ENCODE measurements at places on chromosomes 2 and 18.

DNA sequence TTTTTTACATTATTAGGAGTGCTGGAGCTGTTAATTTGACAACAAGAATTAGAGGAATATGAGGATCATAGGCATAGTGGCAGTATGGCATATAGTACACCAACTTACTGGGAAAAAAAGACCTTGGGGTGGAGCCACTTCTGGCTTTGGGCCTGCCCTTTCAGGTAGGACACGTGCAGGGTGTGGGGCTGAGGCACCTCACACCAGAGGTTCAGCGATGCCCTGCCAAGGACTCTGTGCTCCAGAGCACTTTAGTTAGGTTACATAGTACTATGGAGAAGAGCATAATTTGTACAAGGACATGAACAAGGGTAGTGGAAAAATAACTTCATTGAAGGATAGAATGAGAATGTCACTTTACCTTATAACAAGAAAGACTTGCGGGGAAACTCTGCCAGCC lies 77.1 kb upstream of the CD302 start:
- no peak for DNase-seq

DNA sequence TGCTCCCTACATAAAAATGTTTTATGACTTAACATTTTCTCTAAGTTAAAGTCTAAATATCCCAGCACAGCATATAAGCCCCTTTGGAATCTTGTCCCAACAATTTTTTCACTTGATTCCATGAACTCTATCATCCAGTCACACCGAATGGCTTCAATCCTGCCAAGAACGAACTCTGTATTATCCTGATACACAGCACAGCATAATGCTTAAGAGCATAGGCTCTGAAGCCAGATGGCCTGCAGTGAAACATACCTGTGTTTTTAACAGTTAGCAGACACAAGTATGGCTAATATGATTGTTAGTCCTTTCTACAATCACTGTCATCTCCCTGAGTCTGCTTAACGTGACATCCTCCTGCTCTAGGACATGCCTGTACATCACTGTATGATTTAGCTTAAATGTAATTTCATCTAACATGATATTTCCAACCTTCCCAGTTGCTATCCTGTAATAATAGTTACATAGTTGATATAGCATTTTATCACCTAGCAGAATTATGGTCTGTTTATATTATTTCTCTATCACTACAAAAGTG lies 669.5 kb downstream of the ERBB4 start:
- no peak for DNase-seq

DNA sequence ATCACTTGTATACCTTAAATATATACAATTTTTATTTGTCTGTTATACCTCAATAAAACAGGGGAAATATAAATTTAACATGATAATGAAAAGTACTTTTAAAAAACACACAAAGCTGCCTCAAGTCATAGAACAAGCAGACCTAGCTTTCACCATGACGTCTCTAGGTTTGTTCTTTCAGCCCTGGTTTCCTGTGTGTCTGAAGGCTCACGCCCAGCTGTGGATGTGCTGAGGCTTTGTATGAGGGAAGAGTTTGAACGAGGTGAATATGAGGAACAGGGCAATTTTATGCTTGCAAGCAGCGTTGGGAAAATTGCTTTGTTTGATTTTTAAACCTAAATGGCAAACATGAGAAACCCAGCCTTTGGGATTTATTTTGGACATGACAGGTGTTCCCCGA lies 15.3 kb downstream of the SH3RF3 start:
- no peak for DNase-seq

DNA sequence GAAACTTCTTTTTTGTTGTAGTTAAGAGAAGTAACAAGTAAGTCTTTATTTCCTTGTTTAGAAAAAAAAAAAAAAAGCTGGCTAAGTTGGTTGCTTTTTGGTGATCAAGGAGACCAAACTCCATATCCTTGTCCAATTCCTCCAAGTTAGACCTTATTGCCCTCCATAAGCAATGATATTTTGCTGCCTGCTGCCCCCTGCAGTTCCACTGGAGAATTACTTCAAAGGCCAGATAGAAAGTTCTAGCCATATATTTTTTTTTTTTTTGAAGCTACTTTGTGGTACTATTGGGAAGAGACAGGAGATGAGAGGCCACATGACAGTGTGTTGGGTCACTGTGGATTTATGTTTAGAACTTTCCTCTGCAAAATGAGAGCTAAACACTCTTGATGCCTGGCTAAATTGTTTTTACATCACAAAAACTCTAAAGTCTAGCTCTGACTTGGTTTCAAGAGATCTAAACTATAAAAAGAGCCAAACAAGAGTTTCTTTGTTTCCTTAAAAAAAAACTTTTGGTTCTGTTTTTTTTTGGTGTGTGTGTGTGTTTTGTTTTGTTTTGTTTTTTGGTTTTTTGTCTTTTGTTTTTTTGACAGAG lies 80.7 kb upstream of the RASGRP3 start:
- no peak for DNase-seq

GRCh38 chr2:58429014-58429875 lies 188.1 kb upstream of the FANCL start:
- no peak for DNase-seq

- no peak for DNase-seq
These were observed 2.1 kb upstream of the CXCR1 start for GRCh38 chr2:218168635-218169462.

DNA sequence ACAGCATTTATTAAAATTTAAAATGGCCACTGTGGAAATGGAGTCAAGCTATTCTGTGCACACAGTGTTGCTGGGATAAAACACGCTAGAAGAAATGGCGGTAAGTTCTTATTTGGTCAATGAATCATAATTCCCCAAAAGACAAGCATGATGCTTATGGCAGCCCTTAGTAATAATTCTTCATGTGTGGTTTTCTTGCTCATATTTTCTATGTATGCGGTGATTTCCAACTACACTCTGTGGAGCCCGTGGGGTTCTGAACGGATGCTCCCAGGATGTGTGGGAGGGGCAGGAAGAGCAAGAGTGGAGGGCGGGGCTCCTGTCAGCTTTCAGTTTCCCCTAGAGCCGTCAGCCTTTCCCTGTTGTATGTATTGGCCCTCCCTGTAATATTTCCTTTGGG lies 91.7 kb upstream of the RMDN2 start:
- no peak for DNase-seq

DNA sequence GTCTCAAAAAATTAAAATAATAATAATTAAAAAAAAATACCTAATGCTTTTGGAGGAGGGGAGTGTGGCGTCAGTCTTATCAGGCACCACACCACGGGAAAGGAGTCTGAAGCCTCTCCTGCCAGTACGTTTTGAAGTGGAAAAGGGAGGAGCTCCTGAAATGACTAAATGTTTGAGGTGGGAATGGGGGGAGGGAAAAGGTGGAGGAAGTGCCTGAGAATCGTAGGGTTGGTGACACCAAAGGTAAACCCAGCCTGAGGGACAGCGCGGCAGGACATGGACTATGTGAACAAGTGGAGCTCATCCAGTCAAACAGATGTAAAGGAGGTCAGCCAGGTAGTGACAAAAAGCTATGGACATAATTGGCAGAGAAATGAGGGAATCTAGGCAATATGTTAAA lies 42.2 kb upstream of the EPHA4 start:
- DNase-seq: no peak

GRCh38 chr2:67565761-67566160 lies 168.6 kb downstream of the ETAA1 start:
- no peak for DNase-seq

DNA sequence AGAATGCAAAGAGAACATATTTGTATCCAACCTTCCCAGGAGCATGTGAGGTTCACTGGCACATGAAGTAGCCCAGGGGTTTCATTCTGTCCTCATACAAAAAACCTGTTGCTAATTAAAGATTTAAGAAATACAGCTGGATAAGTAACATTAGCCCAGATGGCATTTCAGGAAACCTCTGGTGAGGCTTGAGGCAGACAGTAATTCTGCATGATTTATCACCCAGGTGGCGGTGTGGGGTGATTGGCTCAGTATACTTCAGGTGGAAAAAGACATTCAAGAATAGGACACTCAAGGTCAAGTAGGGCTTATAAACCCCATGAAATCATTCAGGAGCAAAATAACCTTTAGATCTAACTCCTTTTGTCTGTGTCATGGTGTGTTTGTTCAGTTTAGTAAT lies 237.4 kb downstream of the RNF144A start:
- DNase-seq: peak; percentile 14

GRCh38 chr2:6202756-6203155 lies 510.6 kb downstream of the SOX11 start:
- no peak for DNase-seq

- DNase-seq: no peak
These were observed 582.4 kb upstream of the RAB6C start for GRCh38 chr2:129396980-129397599.

- no peak for DNase-seq
These were observed 142.0 kb upstream of the FSHR start for GRCh38 chr2:49296107-49296867.

- no peak for DNase-seq
These were observed 37.2 kb downstream of the STEAP3 start for GRCh38 chr2:119260646-119261492.

GRCh38 chr2:25490217-25490616 lies 148.5 kb upstream of the DNMT3A start:
- no peak for DNase-seq

- DNase-seq: no peak
These were observed 165.5 kb upstream of the SALL3 start for GRCh38 chr18:78813936-78814710.

DNA sequence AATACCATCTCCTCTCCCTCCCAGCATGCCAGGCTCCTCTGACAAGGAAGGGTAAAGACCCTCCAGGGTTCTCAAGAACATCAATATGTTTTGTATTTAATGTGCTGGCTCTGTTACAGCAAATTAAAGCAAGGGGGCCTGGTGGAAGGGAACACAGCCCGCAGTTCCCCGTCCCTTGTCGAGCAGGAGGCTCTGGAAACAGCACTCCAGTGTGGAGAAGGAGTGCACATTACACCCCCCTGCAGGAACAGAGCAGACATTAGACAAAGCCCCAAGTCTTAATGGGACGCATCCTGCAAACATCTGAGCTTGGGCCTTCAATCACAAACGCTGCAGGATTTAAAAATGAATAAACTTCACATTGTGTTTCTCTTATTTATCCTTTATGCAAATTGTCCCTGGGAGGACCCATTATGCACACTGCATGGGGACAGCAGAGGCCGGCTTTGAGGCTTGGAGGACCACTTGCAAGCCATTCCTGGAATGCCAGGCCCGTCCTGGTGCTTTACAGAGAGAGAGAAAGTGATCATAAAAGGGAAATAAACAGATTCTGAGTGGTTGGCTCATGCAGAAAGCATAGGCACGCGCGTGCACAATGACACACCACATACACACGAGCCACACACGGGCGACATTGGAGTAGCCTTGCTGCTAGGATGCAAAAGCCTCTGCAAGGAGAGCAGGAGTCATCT lies 328.7 kb downstream of the SMAD2 start:
- no peak for DNase-seq

GRCh38 chr2:121211251-121211650 lies 73.8 kb downstream of the TFCP2L1 start:
- DNase-seq: no peak

DNA sequence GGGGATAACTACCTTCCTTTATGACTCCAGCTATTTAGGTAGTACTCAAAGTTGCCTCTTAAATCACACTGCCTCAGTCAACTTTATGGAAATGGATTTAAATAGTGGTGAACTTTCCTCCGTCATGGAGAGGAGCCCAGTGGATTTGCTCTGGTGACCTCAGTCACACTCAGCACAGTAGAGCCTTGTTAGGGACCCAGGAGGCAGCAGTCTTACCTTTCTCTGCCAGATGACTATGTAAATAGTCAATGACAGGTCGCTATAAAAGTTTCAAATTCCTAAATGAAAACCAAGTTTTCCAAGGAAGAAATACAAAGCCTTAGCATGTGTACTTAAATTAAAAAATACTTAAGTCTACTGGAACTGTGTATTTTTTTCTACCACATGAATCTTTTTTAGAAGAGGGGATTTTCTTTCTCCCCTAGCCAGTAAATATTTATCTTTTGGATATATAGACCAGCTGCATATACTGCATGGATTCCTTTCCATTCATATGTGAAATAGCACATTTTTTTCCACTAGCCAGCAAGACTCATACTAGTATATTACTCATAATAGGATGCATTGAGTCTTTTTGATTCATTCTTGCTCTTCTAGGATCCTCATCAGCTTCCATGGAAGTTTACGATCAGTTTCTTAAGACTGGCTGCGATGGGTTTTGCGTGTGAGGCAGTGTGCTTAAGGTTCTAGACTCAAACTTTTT lies 147.1 kb downstream of the FMNL2 start:
- DNase-seq: no peak

GRCh38 chr2:127527001-127527804 lies 914 bp upstream of the IWS1 start:
- no peak for DNase-seq

DNA sequence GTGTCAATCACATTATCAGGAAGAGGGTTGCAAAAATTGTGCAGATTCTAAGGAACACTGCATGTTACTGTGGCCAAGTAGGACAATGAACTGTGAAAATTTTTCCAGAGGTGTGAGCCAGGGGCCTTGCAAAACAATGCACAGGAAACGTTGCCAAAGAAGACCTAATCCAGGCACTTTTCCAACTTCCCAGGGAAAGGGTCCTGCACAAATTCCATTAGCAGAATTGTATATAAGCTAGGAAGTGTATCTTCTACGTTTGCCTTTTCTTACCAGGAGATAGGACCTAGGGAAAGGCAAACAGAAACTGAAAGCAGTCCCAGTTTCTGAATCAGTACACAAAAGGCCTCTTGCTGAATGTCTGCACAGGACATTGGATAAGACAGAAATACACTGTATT lies 1888.3 kb upstream of the CELF4 start:
- peak; percentile 27 for DNase-seq

DNA sequence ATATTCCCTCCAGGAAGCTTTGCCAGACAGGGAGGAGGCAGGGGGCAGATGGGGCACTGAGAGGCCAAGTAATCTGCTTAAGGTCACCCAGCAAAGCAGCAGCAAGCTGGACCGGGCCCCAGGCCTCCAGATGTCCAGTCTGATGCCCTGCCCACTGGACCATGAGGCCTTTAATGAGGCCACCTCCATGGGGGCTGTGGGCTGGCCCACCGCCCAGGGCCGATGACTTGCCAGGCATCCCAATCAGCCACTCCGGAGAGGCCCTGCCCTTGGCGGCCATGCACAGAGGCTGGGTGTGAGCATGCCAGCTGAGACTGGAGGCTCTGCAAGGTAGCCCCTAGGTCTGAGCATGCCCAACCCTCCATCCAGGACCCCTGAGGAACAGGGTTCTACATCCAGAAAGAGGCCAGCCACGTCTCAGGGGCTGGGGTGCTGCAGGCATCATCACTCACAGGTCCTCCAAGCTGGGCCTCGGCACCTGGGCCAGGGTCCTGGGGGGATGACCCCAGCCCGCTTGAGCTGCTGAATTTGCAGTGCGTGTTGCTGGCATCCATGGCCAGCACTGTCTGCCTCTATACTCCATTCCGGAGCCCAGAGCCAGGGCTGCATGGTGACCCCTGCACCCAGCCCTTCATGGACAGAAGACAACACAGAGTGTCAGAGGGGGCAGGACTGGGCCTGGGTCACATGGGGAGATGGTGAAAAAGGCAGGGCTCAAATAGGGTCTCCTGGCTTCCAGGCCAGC lies 164.2 kb downstream of the INHBB start:
- no peak for DNase-seq

Data from right renal pelvis (tissue), 4 donors.